Amniotic stem cell (primary cell): ENCODE measurements at places on chromosomes 11 and 22.

- DNase-seq: peak; percentile 27
These were observed at the start of gene PTPMT1 for GRCh38 chr11:47565340-47566148. Gene PTPMT1, plus strand, starts transcription at chr11:47565599. Its CDS starts 24 bp downstream, at chr11:47565623.

- DNase-seq: peak; percentile 35
These were observed 29.9 kb downstream of the ARVCF start for GRCh38 chr22:19986410-19987341.

GRCh38 chr11:76669901-76670484 is 554 bp downstream of the LRRC32 start:
- peak; percentile 64 for DNase-seq

DNA sequence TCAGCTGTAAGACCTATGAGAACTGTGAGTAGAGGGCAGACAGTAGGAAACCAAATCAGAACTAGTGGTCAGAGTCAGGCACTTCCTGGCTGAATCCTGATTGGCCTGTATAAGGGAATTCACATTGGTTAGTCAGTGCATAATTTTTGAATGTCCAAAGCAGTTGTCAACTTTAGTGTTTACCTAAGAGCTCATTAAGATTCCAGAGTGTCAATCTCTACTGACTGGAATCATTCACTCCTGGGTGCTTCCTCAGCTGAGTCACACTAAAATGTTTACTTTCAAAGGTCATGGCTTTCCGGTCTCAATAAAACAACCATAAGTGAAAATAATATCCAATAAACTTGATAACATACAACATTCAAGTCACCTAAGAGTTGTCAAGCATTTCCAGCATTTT is 306.1 kb downstream of the C11orf87 start:
- no peak for DNase-seq

GRCh38 chr11:826227-826621 is 1.5 kb upstream of the CRACR2B start:
- no peak for DNase-seq

DNA sequence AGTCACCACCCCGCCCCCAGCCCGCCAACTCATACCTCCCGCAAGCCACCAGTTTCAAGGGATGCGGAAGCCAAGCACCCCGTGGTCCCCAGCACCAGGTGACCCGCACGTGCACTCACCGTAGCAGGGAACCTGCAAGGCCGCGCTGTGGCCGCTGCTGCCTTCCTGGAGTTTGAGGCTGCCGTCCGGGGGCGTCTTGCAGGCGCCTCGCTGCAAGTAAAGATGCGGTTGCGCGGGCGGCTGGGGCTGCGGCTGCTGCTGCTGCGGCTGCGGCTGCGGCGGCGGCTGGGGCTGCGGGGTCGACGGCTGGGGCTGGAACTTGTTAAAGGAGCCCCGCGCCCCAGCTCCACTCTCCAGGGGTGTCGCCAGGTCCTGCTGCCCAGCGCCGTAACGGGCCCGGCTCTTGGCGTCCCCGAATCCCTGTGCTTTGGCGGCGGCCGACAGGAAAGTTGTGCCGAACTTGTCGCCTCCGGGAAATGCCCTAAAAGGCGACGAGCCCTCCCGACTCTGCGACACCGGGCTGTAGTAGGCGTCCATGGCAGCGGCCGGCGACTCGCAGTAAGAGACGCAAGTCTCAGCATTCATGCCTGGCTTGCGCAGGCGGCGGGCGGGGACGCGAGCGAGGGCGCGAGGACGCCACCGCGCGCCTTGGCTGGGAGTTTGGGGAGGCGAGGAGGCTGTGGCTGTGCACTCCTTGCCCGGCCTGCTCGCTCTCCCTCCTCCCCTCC is at the start of gene ALX4:
TSS of gene ALX4 (minus strand) at position 662 of the 728 bp plus-strand sequence. CDS start at position 585, 77 bp downstream.
- DNase-seq: peak; percentile 52

DNA sequence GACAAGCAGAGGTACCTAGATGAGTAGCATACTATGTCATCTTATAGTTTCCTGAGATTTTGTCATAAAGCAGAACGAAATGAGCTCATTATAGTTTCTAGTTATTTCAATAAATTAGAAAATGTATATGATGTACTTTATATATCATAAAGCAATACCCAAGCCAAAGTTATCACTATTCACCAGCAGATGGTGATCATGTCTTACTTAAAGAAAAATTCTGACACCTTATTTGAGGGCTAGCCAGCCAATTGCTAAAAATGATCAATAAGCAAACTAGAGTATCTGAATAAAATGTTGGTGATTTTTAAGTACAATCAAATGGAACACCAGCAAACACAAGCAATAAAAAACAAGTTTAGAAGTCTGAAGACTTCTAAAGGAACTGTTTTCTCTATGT is 44.1 kb downstream of the RSF1 start:
- DNase-seq: no peak

- no peak for DNase-seq
These were observed 115.8 kb upstream of the ASPHD2 start for GRCh38 chr22:26313291-26313690.
